ENCODE measurements at places on chromosomes 13 and 19.

- ATAC-seq = no peak
Observed at GRCh38 chr13:106919133-106919532, 351.2 kb upstream of the ARGLU1 start.

GRCh38 chr13:94859278-94859691 lies 146.9 kb upstream of the SOX21 start:
- ATAC-seq = no peak

GRCh38 chr19:39427707-39428106 lies 8.0 kb downstream of the RPS16 start:
- no peak for ATAC-seq

DNA sequence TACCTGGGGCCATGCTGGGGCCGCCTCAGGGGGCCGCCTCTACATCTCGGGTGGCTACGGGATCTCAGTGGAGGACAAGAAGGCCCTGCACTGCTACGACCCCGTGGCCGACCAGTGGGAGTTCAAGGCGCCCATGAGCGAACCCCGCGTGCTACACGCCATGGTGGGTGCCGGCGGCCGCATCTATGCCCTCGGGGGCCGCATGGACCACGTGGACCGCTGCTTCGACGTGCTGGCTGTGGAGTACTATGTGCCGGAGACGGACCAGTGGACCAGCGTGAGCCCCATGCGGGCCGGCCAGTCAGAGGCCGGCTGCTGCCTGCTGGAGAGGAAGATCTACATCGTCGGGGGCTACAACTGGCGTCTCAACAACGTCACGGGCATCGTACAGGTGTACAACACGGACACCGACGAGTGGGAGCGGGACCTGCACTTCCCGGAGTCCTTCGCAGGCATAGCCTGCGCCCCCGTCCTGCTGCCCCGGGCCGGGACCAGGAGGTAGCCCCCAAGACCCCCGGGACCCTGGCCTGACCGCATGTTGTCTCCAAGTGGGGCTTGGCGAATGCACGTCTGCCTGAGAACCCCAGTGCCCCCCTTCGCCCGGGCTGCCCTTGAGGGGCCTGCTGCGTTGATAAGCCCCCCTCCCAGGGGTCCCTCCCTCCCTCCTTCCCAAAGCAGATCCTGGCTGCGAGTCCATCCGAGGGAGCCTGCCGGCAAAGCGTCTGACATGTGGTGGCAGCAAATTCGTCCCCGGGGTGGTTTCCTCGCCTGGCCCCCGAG lies 14.5 kb upstream of the CRTC1 start:
- no peak for ATAC-seq

- no peak for ATAC-seq
Observed at GRCh38 chr13:60035874-60036273, 127.9 kb downstream of the DIAPH3 start.

All from stimulated activated memory B cell treated with anti-CD40 and anti-IgM and Interleukin-4, amounts not matched to agents 10 μg/mL and 1 μg/mL and 100 μg/mL, for 72 hours (primary cell).